ENCODE measurements at places on chromosomes 7 and 10. TPM values are rescaled to one million over a fixed set of nuclear protein-coding genes. Genes with fewer than 3 reads are reported as not detected.

PLEKHS1 gene
- not detected for polyA plus RNA-seq

BRAT1 gene
- polyA plus RNA-seq = 49.3 TPM

TET1 gene
- polyA plus RNA-seq = 1.8 TPM

TCERG1L gene
- 7.8 TPM for polyA plus RNA-seq

XRCC2 gene
- 1.2 TPM for polyA plus RNA-seq

PDK4 gene
- polyA plus RNA-seq = 25.9 TPM

CDHR1 gene
- polyA plus RNA-seq = 6.4 TPM

ARHGAP12 gene
- 7.1 TPM for polyA plus RNA-seq

C10orf143 gene
- polyA plus RNA-seq = 5.4 TPM

IDI1 gene
- polyA plus RNA-seq = 34.8 TPM

H2BK1 gene
- polyA plus RNA-seq = not detected

OR2A5 gene
- not detected for polyA plus RNA-seq

CCL26 gene
- not detected for polyA plus RNA-seq

FZD1 gene
- polyA plus RNA-seq = 14.4 TPM

SEMA3A gene
- polyA plus RNA-seq = 0.25 TPM

GRCh38 chr7:72017756-72018155 is 394.4 kb downstream of the CALN1 start:
- no peak for DNase-seq

GRCh38 chr10:4758256-4758655 is 67.8 kb upstream of the AKR1E2 start:
- no peak for DNase-seq

GRCh38 chr10:44650691-44651661 is 260.2 kb upstream of the TMEM72 start:
- DNase-seq = peak; percentile 63

GRCh38 chr10:61793760-61794703 is 107.5 kb upstream of the ARID5B start:
- DNase-seq = peak; percentile 38

DNA sequence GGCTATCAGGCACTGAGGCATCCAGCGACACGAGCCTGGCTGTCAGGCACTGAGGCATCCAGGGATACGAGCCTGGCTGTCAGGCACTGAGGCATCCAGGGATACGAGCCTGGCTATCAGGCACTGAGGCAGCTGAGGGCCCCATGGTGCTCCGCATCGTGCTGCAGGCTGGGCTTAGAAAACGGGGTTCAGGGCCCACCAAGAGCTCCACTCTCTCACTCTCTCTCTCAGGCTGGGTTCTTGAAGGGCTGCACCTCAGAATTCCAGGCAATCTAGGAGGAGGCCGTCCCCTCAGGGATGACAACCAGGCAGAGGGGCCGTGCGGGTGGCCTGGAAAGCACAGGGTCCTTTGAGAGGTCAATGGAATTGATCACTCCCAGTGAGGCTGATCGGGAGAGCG is 69.0 kb downstream of the CFAP46 start:
- DNase-seq = no peak

GRCh38 chr10:21727452-21728168 is 193.6 kb downstream of the MLLT10 start:
- peak; percentile 76 for DNase-seq

DNA sequence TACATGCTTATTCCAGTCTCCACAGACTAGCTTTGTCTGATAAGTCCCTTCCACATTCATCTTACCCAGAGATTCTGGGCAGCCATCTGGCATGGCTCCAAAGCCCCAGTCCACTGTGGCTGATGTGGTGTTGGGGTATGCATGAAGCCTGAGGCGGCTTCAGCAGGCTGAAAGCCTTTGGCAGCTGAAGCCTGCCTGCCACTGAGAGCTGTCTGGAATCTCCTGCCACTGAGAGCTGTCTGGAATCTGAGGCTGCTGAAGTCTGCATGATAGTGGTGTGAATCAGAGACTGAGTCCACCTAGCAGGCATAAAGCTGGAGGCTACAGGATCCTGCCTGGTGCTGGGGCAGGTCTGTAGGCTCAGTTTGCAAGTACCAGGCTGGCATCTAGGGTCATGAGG is 87.1 kb downstream of the DYNC1I1 start:
- DNase-seq = no peak

GRCh38 chr10:71660313-71660712 is 59.3 kb downstream of the C10orf105 start:
- no peak for DNase-seq

DNA sequence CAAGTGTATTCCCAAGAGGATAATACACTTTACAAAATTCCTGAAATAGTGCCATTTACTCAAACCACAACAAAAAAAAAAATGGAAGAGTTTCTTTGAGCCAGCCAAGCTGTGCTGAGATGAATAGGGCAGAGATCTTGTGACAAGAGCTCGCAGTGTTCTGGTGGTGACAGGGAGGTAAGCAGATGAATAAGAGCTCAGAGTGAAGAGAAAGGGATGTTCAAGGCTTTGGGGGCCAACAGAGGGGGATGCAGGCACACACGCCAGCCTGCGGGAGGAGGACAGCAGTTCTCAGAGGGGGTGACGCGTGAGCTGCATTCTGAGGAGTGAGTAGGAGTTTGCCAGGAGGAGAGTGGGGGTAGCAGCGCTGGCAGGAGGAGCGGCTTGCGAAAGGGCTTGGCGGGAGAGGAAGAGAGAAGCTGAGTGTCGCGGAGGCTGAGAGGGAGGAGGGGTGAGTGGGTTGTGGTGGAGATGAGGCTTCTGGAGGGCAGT is 194.4 kb upstream of the IMMP2L start:
- DNase-seq = peak; percentile 71

DNA sequence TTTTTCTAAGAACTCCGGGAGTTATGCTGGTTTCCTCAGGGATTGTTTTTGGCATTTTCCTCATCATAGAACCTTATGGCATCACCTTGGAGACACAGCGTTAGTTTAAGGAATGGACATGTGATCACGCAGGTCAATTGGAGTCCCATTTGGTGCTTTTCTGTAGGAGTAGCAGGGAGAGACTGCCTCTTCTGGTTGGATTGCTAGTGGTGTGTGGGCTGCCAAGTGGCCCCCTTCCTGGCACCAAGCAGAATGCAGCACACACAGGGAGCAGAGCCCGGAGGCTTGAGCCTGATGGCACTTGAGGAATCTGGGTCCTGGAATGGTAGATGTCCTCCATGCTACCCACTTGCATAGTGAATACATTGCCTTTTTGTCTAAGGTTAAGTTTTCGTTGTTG is 57.9 kb downstream of the SDK1 start:
- DNase-seq = peak; percentile 12

DNA sequence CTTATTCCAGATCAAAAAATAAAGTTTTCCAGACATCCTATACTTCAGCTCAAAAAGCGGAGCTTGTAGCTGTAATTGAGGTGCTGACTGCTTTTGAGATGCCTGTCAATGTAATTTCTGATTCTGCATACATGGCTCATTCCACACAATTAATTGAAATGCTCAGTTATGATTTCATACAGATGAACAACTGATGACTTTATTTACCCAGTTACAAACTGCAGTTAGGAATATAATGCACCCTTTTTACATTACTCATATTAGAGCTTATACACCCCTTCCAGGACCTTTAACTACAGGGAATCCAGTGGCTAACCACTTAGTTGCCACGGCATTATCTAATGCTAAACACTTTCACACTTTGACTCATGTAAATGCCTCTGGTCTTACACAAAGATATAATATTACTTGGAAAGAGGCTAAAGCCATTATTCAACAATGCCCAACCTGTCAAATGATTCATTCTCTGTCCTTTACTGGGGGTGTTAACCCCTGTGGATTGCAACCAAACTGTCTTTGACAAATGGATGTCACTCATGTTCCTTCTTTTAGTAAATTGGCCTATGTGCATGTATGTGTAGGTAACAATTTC is 147.3 kb downstream of the ZNF33B start:
- DNase-seq = no peak

DNA sequence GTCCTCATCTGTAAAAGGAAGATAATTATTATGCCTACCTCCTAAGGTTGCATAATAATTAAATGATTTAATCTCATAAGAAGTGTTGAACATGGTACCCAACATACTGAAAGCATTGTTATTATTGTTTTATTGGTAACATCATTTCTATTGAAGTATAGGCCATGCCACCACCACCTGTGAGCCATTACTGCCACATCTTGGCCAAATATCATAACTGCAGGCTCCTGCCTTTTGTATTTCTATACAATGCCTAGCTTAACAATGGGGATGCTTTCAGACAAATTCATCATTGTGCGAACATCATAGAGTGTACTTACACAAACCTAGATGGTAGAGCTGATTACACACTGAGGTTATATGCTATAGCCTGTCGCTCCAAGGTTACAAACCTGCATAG is 61.1 kb upstream of the NPSR1 start:
- DNase-seq = no peak

- DNase-seq = no peak
These were observed 258.9 kb downstream of the SUGCT start for GRCh38 chr7:40393660-40394059.

GRCh38 chr10:132713421-132714095 is 72.4 kb downstream of the NKX6-2 start:
- DNase-seq = no peak

- DNase-seq = no peak
These were observed 143.8 kb upstream of the RHEB start for GRCh38 chr7:151663382-151664100.

- DNase-seq = peak; percentile 33
These were observed 1.2 kb downstream of the CACUL1 start for GRCh38 chr10:118753331-118754228.

DNA sequence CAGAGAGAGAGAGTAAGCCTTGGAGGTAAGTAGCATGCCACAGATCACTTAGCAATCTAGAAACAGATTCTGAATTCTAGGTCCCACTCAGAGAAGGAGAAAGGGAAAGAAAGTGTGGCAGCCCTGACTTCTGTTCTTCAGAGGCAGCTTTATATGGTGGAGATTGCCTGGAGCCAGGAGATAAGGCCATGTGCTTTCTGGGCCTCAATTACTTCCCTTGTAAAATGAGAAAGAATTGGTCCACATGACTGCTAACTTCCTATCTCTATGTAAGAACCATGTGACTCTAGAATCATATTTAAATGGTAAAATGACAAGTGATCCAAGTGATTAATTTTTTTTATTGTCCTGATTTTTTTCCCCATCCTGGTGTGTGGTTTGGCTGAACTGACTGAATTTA is 64.1 kb downstream of the HHEX start:
- no peak for DNase-seq

- no peak for DNase-seq
These were observed 65.6 kb downstream of the COL26A1 start for GRCh38 chr7:101428093-101428866.

GRCh38 chr10:62250594-62251198 is 17.9 kb downstream of the RTKN2 start:
- no peak for DNase-seq

GRCh38 chr7:119596651-119597050 is 676.3 kb upstream of the KCND2 start:
- DNase-seq = no peak

DNA sequence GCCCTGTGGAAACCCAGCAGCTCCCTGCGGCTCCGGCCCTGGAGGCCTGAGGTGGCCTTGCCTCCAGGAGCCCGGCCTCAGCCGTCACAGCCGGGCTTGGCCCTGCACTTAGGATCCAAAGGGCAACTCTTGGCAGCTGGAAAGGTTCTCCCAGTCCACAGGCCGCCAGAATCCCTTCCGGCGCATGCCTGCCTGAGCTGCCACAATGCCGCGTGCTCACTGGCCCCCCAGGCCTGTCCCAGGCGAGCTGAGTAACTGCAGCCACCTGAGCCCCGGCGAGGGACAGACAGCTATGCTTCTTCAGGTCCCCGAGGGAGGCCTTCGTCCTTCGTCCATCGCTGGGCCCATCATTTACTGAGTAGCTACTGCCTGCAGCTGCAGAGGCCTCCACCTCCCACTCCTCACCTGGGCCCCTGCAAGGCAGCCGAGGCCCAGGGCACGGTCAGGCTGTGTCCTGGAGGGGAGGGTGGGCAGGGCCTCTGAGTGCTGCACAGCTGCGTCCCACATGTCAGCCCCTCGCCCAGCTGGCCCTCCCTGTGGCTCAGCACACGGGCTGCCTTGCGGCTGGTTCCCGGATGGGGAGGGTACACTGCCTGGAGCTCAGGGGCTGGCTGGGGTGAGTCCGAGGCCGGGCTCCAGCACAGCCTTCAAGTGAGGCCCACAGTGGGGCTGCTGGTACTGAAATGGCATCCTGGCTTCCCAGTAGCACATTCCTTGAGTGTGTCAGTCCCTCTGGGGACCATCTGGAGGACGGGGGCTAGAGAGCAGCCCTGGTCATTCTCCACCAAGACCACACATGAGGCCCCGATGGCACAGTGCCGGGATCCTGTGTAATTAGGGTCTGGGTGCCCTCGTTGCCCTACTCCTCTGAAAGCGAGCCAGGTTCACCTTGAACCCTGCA is 172.5 kb downstream of the ELFN1 start:
- DNase-seq = no peak

All from brain (organoid and tissue), 16 donors.